ENCODE measurements at places on chromosomes 13 and 19.

- no peak for DNase-seq
These were observed 25.5 kb downstream of the SACS start for GRCh38 chr13:23408026-23408425.

GRCh38 chr19:57656346-57656745 lies 12.4 kb upstream of the ZSCAN4 start:
- DNase-seq = no peak

DNA sequence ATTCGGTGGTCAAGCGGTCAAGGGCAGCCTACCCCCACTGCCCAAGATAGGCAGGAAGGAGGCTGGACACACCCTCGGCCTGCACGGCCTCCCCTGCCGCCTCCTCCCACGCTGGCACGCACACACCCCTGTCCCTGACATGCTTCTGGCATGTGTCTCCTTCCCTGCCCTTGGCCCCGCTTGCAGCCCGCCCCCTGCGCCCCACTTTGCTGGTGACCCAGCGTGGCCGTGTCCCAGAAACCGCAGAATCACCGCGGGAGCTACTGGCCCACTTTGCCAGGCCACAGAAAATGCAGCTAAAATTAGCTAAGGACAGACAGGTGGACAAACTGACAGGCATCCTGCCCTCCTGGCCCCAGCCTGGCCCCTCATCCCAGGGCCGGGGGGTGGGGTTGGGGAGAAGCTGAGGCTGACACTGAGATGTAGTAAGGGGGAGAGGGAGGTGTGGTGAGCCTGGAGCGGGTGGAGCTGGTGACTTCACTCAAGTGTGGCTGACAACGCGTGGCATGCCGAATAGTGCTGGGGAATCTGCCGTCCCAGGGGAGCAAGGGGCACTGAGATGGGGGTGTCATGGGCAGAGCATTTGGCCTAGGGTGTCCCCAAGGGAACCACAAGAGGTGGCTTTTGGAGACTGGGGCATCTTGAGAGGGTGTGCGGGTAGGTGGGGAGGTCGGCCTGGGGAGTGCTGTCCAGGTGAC lies 2.4 kb downstream of the SHANK1 start:
- no peak for DNase-seq

- no peak for DNase-seq
These were observed 74.4 kb downstream of the TNFRSF19 start for GRCh38 chr13:23644527-23645138.

DNA sequence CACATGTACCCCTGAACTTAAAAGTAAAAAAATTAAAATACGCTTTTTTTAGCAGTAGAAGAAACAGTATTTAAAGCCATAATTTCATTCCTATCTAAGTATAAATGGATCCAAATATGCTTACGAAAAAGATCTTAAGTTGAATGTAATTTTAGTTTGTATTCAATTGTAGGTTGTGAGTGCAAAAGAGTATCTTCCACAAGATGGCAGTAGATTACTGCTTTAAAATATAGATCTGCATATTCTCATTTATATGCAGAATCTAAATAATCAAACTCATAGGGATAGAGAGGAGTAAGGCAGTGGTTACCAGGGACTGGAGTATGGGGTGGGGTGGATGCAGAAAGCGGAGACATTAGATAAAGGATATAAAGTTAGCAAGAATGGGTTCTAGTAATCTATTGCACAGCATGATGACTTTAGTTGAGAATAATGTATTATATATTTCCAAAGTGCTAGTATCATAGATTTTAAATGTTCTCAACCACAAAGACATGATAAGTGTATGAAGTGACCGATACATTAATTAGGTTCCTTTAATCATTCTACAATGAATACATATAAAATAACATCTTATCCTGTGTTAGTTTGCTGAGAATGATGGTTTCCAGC lies 14.2 kb downstream of the OR7A17 start:
- no peak for DNase-seq

- DNase-seq = no peak
These were observed 44.1 kb downstream of the TM9SF2 start for GRCh38 chr13:99545361-99545760.

GRCh38 chr19:10120538-10121189 lies 965 bp upstream of the EIF3G start:
- no peak for DNase-seq

DNA sequence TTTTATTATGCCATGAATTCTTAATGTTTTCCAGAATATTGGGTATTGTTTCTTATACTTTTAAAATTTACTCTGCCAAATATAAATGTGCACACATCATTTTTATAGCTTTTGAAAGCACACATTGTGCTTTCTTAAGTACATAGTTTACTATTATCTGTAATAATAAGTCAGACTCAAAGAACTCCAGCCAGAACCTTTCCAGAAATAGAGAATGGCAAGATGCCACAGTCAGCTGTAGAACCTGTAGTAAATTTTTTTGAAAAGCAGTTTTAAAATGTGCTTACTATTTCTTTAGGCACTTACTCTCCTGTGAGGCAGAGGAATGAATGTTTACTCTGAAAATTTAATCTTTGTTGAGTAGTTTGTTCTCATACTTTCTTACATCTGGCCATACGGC lies 1287.1 kb downstream of the PCDH9 start:
- no peak for DNase-seq

DNA sequence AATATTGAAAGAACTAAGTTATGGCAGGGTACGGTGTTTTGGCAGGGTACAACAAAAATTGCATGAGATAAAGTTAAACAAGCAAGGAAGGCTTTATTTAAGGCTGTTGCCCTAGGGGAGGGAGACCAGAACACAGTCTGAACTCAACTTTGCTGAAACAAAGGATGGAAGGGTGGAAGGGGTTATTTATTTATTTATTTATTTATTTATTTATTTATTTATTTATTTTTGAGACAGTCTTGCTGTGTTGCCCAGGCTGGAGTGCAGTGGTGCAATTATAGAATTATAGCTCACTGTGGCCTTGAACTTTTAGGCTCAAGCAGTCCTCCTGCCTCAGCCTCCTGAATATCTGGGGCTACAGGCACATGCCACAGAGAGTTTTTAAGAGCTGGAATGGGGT lies 75.9 kb downstream of the HS6ST3 start:
- DNase-seq = no peak
